Stimulated activated CD4-positive, alpha-beta T cell treated with anti-CD3 and anti-CD28 coated beads, Interleukin-15, amount 100 ng/mL, for 1 hour (primary cell): ENCODE measurements at places on chromosomes 6 and 20.

GRCh38 chr20:8800089-8800488 lies 268.8 kb upstream of the PLCB4 start:
- no peak for DNase-seq

GRCh38 chr6:21024616-21025015 lies 490.4 kb downstream of the CDKAL1 start:
- no peak for DNase-seq

GRCh38 chr6:157335829-157336228 lies 12.5 kb upstream of the TMEM242 start:
- no peak for DNase-seq

DNA sequence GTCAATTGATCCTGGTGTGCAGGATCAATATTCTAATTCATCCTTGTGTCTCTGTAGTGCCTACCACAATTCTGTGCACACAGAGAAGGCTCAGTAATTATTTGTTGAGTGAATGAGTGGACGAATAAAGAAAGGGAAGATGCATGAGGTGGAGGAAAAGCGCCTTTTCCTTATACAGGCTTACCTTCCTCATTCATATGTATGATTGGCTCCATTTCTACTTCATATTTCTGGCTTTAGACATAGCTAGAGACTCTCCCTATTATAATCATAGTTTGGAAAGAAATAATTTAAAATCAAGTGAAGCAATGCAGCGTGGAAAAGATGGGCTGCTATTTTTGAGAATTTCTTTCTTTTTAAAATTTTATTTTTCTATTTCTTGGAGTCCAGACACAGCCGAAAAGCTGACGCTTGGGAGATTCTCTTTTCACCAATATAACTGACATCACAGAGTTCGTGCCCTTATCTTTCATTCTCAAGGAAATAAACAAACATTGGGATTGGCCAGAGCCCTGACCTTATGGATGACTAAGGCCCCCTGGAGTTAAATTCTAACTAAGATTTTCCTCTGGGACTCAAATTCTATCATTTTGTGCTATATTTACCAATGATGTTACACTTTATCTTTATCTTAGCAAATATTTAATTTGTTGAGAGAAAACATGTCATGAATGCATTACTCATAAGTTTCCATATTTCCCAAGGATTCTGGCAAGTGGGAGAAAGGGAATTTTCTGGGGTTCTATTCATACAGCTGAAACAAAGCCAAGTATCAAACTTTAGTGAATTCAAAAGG lies 48.1 kb downstream of the PRL start:
- DNase-seq: no peak

DNA sequence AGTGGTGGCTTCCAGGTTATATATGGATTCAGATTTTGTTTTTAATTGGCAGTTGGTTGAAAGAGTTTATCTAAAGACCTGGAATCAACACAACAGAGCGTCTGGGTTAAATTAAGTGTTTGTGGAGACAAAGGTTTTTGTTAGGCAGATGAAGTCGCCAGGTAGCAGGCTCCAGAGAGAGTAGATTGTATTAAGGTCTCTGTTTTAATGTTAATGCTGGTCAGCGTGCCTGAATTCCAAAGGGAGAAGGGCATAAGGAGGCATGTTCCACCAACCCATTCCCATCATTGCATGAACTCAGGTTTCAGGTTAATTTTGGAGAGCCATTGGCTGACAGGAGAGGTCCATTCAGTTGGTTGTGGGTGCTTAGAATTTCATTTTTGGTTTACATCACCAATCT lies 744.1 kb upstream of the GJE1 start:
- DNase-seq: no peak

DNA sequence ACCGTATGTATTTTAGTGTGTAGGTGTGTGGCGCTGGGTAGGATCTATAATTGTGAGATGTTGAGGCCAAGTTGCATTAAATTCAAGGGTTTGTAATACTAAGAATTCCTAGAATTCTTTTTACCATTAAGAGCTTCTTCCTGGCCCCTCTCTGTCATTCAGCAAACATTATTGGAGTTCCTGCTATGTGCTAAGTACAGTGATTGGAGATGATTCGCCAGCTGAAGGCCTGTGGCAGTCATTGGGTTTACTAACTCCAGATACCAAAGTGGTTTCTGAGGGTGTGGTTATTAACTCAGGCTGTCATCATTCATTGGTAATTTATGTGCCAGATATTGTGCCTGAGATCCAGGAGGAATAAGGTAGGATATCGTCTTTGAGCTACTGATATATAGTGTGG lies 167.1 kb downstream of the LAMA2 start:
- no peak for DNase-seq
